ENCODE measurements at places on chromosomes 11 and 22.
A peak's percentile ranks its signal among the peaks of the same experiment; 100 is the strongest.

DNA sequence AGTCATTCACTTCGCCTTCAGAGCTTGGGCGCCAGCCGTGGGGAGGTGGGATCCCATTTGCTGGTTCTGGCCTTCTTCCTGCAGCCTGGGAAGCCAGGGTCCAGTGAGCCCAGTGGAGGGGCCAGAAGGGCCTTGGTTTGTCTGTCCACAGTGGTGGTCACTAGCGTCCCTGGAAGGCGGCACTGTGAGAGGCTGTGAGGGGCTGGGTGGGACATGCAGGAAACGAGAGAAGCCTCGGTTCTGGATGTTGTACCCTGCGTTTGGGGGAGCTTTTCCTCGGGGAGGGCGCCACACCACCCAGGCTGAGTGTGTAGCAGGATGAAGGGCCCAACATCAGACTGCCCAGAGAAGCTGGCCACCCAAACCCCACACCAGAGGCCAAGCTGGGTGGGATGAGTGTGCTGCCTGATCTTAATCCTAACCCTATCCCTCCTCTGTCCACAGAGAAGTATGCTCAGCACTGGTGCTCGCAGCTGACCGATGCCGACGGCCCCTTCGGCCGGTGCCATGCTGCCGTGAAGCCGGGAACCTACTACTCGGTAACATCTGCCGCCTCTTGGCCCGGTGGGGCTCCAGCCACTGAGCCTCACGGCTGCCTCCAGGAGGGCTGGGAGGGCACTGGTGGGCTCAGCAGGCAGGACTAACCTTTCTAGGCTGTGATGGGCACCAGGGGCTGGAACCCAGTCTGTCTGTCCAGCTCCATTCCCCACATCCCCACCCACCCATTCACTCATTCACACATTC is 14.4 kb downstream of the MUC5AC start:
- DNase-seq, result no peak

GRCh38 chr11:119659971-119660723 is 68.9 kb downstream of the NECTIN1 start:
- no peak for DNase-seq

DNA sequence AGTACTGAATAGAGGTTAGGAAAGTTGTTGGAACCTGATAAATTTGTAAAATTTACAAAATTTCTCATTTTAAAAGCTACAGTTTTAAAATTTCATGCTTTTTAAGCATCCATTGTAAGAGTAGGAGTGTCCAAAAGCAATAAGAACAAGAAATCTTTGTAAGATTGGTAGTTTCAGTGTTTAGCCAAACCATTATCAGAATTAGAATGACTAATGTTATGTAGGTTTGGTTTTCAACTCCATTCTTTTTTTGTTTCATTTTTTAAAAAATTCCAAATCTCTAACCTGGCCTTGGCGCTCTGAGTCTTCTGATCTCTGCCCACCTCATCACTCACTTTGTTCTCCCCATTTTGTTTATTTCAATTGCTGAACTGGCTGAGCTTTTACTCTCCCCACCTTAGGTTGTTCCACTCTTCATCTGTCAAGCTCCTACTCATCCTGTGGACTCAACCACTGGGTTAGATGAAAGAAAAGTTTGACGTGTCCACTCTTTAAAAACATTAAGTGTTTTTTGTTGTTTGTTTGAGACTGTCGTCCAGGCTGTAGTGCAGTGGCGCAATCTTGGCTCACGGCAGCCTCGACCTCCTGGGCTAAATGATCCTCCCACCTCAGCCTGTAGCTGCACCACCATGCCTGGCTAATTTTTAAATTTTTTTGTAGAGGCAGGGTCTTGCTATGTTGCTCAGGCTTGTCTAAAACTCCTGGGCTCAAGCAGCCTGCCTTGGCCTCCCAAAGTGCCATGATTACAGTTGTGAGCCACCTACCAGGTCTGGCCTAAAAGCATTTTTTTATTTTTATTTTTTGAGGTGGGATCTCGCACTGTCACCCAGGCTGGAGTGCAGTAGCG is 14.0 kb downstream of the EP300 start:
- no peak for DNase-seq

- no peak for DNase-seq
These were observed 766 bp downstream of the APOL2 start for GRCh38 chr22:36238373-36239149.

- no peak for DNase-seq
These were observed 853.0 kb downstream of the BRD1 start for GRCh38 chr22:48974443-48975315.

- DNase-seq, result no peak
These were observed 4.8 kb upstream of the SLC3A2 start for GRCh38 chr11:62875698-62876478.

GRCh38 chr11:90414221-90414620 is 191.4 kb upstream of the CHORDC1 start:
- no peak for DNase-seq

- DNase-seq, result peak; percentile 40
These were observed 7.1 kb upstream of the ENDOD1 start for GRCh38 chr11:95082576-95083001.

DNA sequence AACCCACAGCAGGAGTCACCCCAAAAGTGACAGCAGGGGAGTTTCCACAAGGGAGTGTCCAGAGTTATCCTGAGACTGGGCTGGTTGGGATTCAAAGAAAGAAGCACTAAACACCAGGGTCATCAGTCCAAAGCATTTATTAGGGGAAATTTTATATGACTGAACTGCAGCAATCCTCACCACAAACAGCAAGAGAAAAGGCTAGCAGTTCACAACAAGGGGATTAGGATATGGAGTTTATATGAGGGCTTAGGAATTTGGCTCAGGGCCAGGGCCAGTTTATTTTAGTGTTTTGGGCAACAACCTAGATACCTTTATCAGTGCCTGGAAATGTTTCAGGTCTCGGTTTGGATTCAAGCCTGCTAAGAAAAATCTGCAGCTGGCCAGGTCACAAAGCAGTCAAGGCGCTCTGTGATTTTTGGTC is 4.6 kb upstream of the TMEM126A start:
- no peak for DNase-seq

DNA sequence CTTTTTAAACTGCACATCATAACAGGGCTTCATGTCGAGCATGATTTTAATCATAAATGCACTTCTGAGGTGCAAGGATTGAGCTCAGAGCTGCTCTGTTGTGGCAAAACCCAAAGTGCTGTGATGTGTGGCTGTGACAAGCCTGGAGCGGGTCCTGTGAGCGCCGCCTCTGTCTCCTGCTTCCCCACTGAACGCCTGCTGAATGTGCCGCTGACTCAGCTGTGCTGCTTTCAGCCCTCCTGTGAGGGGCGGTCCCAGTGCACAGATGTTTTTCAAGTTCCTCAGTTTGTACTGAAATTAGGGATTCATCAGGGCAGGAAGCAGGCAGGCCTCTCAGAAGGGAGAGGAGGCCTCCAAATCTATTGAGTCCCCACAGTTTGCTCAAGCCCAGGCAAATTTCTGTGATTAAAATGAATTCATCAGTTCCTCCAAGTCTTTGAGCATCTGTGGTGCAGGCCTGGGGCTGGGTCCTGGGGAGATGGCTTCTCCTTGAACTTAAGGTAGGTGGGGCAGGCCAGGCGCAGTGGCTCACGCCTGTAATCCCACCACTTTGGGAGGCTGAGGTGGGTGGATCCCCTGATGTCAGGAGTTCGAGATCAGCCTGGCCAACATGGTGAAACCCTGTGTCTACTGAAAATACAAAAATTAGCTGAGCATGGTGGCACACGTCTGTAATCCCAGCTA is 3.0 kb upstream of the GTSE1 start:
- peak; percentile 75 for DNase-seq

DNA sequence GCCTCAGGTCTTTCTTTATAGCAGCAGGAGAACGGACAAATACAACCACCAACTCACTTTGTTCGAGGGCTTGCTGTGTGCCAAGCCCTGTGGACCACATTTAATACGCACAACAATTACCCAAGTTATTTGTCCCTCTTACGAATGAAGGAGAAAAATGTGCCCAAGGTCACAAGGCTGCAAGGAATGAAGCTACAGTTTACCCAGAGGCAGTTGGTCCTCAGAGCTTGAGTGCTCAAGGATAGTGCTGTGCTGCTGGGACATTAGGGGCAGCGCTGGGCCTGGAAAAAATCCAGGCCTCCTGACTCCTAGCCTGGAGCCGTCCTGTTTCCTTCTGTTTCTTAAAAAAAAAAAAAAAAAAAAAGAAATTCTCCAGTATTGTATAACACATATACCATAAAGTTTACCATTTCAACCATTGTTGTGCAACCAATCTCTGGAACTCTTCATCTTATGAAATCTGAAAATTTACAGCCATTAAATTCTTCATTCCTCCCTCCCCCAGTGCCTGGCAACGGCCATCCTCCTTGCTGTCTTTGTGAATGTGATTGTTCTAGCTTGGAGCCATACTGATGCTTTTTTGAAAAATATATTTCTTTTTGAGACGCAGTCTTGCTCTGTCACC is 1.0 kb upstream of the C11orf86 start:
- no peak for DNase-seq

DNA sequence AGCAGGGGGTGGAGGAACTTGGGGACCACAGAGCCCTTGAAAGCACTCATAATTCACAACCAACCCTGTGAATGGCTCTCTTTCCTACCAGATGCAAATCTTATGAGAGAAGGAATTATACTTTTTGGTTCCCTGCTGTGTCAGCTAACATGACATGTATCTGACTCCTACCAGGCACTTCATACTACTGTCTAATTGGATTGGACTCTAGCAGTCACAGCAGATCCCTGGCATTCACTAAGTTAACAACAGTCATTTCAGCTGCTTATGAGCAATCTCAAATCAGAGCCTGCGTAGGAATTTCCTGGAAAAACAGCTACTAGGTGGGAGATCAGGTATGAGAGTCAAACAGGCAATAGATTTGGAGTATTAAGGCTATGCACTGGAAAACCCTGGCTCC is 11.1 kb upstream of the ENDOD1 start:
- no peak for DNase-seq

GRCh38 chr11:112477581-112478317 is 217.1 kb upstream of the PLET1 start:
- DNase-seq, result no peak

- DNase-seq, result no peak
These were observed 163.6 kb downstream of the ST3GAL4 start for GRCh38 chr11:126518972-126519690.

DNA sequence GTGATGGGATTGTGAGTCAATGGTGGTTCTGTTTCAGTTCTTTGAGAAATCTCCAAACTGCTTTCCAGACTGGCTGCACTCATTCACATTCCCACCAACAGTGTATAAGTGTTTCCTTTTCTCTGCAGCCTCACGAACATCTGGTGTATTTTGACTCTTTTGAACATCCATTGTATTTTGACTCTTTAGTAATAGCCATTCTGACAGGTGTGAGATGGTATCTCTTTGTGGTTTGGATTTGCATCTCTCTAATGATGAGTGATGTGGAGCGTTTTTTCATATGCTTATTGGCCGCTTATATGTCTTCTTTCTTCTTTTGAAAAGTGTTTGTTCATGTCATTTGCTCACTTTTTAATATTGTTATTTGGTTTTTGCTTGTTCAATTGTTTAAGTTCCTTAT is 19.4 kb downstream of the NELL1 start:
- no peak for DNase-seq

- DNase-seq, result no peak
These were observed 8.4 kb downstream of the UCP3 start for GRCh38 chr11:74000307-74001133.

DNA sequence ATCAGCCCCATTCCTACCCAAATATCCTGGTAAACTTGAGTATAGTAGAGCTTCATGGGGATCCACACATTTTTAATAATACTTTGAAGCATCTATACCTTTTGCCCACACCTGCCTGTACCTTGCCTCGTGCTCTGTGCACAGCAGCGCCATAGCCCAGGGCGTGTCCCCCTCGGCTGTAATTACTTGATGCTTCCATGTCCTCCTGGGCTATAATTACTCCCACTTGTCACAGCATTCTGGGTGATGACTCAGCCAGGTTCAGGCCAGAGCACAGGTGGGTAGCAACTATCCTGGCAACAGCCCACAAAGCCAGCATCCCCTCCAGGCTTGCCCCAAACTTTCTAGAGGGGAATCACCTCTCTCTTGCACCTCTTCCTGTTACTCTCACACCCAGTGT is 23.7 kb upstream of the SLC36A4 start:
- no peak for DNase-seq

DNA sequence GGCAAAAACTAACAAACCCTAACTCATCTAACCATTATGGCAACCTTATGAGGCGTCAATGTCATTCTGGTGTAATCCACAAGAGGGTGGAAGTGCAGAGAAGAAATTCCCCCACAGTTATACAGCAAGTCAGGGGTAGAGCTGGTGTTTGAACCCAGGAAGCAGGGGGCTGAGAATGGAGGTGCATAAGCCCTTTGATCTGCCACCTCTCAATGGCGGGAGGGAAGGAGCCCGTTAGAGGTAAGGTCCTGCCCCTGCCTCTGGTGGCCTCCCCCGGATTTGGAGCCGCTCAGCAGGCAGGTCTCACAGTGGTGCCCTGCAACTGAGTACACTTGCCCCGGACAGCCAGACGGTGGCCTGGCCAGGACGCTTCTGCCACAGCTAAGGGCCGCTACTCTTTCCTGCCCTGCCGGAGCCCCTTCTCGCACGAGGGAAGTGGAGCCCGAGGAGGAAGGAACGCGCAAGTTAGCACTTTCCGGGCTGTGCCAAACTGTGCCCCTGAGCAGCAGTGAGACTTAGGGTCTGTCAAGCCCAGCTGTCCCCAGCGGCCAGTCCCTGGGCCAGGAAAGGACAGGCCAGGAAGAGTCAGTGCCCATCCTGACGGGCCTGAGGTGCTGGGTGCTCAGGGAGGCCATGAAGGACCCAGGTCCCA is 1.1 kb downstream of the FXYD2 start:
- DNase-seq, result no peak

DNA sequence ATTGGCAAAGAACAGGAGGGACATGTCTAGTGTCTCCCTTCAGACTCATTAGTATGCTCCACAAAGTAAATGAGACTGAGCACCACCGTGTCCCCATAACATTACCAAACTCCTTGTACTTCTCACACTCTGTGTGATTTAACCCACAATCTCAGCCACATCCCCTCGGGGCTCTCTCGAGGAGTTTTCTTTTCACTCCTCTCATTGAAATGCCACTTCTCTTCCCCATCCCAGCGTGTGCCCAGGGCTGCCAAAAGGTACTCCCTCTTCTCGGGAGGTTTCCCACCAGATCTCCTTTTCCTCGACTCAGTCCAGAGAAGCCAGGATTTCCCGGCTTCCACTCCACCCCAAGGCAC is 1.1 kb downstream of the RBFOX2 start:
- DNase-seq, result no peak

GRCh38 chr11:13358596-13359270 is 81.1 kb downstream of the BMAL1 start:
- no peak for DNase-seq

DNA sequence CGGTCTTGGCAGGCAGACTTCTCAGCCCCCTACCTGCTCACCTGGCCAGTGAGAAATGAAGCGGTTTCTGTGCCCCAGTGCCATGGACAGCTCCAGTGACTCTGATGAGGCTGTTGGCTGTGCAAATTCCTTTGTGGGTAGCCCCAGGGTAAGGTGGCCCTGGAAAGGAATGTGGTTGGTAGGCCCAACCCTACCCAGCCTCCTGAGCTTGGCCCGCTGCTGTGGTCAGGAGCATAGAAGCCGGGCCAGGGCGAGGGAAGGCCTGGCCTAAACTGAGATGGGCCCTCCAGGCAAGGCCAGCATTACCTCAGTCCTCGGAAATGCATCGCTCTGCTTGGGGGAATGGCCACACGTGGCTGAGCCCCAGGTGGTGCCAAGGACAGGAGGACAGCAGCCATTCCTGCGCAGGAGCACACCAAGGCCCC is 16.9 kb downstream of the DAGLA start:
- no peak for DNase-seq

All from caudate nucleus (tissue), 63 donors.